ENCODE measurements at places on chromosomes 4 and X.

GRCh38 chr4:8301851-8302730 is 32.5 kb downstream of the HTRA3 start:
- DNase-seq: no peak

- DNase-seq: peak; percentile 51
Observed at GRCh38 chrX:97039363-97040029, 155.8 kb downstream of the RPA4 start.

DNA sequence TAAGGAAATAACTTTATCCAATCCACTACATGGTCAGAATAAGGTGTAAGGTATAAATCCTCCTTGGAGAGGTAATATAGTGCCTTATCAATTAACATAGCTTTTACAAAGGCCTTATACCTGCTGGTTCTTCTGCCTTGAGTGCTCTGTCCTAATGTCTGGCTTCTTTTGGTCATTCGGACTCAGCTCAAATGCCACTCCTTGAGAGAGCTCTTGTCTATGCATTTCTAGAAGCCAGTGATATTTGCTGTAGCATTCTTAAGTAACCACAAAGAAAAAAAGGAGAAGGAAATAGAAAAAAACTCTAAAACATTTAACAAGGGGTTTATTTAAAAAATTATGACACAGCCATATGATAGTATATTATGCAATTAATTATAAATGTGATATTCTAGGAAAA is 444.8 kb upstream of the SLIT2 start:
- no peak for DNase-seq

GRCh38 chr4:81197864-81198524 is 17.0 kb downstream of the PRKG2 start:
- no peak for DNase-seq

DNA sequence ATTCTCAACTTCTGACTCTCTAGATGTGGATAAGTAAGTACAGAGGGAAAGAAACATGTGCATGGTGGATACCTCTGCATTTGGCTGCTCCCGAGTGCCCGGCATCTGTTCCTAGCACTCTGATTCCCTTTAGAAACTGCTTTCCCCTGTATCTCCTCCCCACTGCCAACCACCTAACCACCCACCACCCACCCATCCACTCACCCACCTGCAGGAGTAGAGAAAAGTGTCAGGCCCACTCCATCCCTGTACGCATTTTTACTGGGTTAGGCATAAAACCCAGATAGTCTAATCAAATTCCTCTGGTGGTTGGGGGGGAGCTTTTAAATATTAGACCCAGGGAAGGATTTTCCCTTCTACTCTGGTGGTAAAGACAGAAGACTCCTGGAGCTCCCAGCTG is 63.0 kb downstream of the TMEM154 start:
- no peak for DNase-seq

GRCh38 chr4:112523764-112524505 is 8.0 kb upstream of the NEUROG2 start:
- DNase-seq: peak; percentile 72

DNA sequence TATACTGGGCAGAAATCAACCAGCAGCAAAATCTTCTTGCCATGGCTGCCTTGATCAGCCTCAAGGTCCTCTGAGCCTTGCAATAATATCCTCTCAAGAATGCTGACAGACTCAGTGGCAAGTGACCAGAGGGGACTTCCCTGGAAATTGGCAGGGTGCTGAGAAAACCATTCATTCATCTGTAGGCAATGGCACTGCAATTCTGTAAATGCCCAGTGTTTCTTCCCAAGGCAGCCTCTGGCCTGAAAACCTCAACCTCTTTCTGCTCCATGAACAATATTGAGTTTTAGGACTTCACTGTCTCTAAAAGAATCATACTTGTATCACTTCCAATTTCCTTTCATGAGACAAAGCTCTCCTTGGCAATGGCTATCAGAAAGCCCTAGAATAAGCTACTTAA is 754.3 kb upstream of the TENM3 start:
- DNase-seq: no peak

DNA sequence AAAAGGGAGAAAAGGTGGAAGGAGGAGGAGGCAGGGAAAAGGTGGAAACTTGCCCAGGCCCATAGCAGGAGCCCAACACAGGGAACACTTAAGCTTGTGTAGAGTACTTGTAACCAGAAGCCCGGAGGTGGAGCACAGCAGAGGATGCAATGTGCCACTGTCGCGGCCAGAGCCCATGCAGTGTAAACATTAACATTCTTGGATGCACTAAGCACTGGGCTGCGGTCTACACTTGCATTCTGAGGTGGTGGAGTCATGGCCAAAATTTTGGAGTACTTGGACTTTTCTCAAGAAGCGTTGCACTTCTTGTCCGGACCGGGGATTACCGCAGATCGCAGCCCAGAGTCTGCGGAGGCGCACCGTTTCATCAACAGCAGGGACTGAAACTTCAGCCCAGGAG is 4.5 kb upstream of the RHOXF1 start:
- no peak for DNase-seq

DNA sequence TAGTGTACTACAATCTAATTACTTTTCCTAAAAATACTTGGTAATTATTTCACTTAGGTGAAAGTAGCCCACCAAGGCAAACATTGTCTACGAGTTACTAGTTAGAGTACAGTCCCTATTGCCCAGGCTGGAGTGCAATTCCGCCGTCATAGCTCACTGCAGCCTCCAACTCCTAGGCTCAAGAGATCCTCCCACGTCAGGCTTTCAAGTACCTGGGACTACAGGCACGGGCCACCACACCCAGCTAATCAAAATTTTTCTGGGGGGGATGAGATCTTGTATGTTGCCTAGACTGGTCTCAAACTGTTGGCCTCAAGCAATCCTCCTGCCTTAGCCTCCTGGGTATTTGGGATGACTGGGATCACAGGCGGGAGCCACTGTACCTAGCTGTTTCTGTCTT is 21.9 kb downstream of the FAM193A start:
- no peak for DNase-seq

GRCh38 chr4:98641906-98642668 is 16.3 kb downstream of the TSPAN5 start:
- DNase-seq: no peak

DNA sequence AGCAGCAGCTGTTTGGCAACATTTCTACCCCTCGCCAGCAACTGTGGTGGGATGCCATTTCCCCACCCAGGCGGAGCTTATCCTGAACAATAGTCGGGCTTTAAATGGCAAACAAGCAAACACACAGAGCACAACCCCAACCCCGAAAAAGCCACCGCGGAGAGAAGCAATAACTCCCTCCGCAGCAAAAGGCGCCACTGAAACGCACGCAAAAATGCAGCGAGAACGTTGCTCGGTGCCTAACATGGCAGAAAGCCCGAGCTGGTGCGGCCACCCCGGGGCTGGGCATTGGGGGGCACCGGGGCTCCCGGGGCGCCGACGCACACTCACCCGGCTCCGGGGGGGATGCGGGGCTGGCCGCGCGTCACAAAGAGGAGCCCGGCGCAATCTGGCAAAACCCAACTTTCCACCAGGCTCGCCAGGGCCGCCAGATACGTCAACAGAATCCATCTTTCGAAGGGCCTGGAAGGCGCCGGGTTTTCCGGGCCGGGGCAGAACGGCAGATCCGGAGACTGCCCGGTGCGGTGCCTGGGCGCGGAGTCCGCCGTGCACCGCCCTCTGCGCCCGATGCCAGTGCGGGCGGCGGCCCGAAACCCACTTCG is 818 bp downstream of the RAI2 start:
- no peak for DNase-seq

DNA sequence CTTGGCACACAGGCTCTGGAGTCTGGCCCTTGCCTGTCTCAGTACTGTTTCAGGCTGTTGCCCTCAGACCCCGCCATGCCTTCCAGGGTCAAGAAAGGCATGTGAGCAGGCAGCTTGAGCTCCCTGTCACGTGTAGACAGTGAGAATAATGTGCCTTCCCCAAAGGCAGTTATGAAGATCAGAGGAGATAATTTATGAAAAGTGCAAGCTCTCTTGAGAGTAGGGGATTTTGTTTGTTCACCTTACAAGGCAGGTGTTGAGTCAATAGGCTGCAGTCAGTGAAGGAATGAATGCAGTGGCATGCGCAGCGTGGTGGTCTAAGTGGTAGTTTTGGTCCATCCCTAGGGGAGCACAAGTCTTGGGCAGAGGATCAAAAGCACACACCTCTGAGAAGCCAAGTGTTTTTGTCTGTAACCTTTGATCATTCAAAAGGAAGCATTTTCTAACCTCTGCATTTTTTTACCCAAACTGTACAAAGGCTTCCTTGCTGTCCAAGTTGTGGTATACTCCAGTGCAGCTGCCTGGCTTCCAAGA is 14.4 kb downstream of the HADH start:
- no peak for DNase-seq

DNA sequence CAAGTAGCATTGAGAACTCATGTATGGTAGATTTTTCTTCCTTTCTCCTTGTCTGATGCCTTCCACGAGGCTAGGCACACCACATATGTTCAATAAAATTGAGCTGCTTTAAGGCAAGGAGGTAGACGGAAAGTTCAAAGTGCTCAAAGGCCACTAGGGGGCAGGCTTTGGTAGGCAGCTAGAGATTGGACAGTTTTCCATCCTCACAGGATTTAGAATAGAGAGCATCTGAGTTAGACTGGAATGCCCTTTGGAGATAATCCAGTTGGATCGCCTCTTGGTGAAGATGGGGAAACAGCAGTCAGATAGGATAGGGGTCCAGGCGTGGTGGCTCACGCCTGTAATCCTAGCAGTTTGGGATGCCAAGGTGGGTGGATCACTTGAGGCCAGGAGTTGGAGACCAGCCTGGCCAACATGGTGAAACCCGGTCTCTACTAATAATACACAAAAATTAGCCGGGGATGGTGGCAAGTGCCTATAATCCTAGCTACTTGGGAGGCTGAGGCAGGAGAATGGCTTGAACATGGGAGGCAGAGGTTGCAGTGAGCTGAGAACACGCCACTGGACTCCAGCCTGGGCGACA is 30.4 kb downstream of the ELF4 start:
- no peak for DNase-seq

DNA sequence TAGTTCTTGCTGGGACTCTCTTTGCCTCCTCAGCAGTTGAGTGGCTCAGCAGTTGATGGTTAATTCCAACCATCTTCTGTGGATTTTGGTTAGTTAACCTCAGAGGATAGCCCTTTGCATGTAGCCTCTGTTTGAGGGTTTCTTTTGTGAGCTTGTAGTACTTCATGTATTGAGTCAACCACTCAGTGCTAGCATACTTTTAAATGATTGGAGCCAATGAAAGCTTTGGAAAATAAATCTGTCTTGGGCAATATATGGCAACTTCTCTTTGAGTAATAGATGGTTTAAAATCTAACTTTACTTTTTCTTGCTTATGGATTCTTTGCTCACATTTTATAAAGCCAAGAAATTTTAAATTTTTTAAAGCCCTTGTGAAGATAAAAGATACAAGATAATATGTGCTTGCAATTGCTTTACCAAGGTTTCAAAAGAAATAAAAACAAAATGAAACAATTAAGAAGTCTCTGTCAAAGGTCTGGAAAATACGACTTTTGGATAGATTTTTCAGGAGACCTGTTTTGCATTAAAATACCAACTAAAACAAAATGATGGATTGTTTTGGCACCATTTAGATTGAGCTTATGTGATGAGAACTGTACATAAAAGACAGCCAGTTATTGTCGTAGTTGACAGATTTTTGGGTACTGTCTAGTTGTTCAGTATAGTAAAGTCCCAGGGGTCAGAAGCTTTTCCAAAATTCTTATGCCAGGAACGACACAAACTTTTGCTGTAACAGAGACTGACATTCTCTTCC is 181.9 kb downstream of the SPRY1 start:
- DNase-seq: no peak

DNA sequence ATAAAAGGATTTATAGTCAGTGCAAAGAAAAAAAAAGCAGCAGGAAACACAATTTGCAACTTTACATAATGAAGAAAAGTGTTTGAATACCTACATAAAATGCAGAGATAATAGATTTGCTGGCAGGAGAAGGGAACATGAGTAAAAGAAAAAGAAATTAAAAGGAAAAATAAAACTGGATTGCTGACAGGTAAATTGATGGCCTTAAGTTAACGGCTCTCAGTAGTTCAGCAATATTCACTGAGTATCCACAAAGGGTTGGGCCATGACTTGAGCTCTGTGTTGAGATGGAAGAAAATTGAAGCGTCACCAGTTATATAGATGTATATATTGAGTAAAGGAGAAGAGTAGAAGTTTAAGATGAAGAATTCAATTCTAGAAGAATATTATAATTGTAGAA is 330.1 kb upstream of the VCX start:
- DNase-seq: no peak

GRCh38 chr4:124642846-124643245 is 69.7 kb downstream of the ANKRD50 start:
- DNase-seq: no peak

DNA sequence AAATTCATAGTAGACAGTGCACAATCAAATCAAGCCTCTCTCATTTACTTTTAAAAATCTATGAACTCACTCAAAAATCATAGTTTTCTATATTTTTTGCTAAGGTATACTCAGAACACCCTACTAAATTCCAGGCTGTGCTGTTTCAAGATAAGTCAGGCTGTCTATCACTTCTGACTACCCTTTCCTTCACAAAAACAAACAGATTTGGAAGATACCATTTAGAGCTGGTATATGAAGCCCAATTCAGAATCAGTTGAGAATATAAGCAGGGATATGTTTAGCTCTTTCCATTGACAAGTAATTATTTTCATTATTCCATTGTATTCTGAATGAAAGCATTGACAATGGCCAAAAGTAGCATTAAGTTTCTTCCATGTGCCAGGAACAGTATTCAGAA is 53.1 kb downstream of the CXCL1 start:
- no peak for DNase-seq

DNA sequence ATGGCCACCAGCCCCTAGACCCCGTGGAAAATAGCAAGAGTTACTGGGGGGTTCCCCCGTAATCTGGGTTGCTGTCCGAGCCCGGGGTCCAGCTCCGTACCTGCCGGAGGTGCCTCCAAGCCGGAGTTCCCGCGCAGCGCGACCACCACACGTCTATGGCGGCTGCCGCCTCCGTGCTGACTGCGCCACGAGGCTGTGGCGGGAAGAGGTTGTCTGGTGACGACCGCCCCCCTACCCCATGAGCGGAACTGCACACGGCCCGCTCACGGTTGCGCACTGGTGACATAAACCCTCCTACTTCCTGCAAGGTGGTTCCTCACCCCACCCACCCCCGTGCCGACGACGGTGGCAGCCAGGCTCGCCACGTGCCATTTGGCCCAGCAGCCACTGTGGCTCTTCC is at the start of gene PNMA5:
Gene PNMA5 (minus strand): TSS at position 184 of the 400 bp plus-strand sequence. CDS start 2,518 bp downstream, outside the sequence.
- no peak for DNase-seq

DNA sequence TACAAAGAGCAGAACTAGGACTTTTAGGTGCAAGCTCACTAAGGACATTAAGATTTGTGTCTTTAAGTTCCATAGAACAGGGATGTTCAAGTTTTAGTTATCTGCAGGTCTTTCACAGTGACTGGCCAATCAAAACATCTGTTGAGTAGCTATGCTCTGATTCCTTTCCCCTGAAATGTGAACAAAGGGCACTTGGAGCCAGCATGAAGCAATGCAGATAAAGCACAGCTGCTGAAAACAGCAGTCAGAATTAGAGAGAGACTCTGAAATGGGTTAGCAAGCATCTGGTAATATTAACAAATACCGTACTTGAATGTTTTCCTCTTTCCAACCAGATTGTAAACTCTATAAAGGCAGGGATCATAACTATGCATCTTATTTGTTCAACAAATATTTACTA is 276.9 kb downstream of the RAB28 start:
- no peak for DNase-seq

GRCh38 chrX:98956014-98956413 is 1454.1 kb downstream of the PCDH19 start:
- no peak for DNase-seq

- no peak for DNase-seq
Observed at GRCh38 chr4:184958923-184959210, 59.4 kb upstream of the HELT start.

All from GM12864 (cell line).